ENCODE measurements at places on chromosomes 11 and 22.

DNA sequence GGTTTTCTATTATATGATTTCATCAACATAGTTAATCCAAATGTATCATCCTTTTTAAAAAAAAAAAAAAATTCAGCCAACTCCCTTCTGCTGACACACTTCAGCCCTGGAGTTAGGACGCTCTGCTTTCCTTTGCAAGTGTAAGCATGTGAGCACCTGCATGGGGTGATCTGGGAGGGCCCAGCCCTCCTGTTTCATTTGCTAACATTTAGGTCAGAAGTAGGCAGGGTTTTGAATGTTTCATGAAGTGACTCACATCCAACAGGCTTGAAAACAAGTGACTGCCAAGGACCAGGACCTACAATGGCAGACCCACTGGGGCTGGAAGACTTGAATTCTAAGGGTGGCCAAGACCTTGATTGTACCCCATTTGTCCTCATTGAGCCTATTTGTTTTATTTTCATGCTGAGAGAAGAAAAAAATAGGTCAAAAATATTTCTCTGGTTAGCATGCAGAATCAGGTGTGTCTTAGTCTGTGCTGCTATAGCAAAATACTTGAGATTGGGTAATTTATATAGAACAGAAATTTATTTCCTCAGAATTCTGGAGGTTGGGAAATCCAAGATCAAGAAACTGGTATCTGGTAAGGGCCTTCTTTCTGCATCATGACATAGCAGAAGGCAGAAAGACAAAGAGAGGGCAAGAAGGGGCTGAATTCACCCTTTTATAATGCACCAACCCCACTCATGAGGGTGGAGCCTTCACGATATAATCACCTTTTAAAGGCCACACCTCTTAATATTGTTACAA is 137.6 kb downstream of the CD44 start:
- DNase-seq: no peak

- no peak for DNase-seq
Observed at GRCh38 chr11:133940034-133940433, 16.7 kb downstream of the IGSF9B start.

DNA sequence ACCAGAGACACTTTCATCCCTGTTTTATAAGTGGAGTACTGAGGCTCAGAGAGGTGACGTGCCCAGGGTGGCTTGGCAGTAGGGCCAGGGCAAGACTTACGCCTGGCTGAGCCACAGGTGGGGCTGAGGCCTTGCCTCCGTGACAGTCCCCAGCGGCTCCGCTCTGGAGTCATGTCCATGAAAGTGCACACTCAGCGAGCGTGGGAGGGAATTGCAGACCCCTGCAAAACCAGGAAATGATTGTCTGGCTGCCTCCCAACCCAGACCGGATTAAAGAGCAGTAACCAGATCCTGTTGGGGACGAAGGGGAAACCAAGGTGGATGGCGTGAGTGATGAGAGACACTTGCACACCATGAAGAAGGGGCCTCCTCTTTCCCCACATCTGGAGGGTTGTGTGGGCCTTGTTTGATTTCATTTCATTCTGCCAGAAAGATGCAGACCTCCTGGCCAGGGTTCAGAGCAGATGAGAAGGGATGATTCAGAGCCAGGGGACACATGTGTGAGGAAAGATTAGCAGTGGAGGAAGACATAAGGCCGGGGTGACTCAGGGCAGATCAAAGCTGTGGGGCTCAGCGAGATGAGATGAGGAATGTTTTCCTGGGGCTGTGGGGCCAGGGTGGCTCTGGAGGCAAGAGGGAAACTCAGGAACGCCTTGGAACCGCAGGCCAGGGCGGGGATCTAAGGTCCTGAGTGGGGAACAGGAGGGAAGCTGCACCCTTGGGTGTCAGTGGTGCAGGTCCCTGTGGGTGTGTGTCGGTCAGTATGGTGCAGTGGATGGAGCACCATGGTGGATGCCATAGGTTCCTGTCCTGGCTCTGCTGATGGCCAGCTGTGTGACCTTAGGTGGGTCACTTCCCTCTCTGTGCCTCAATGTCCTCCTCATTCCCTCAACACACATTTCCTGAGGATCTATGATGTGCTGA is 29.9 kb upstream of the LRRC32 start:
- peak; percentile 98 for DNase-seq

DNA sequence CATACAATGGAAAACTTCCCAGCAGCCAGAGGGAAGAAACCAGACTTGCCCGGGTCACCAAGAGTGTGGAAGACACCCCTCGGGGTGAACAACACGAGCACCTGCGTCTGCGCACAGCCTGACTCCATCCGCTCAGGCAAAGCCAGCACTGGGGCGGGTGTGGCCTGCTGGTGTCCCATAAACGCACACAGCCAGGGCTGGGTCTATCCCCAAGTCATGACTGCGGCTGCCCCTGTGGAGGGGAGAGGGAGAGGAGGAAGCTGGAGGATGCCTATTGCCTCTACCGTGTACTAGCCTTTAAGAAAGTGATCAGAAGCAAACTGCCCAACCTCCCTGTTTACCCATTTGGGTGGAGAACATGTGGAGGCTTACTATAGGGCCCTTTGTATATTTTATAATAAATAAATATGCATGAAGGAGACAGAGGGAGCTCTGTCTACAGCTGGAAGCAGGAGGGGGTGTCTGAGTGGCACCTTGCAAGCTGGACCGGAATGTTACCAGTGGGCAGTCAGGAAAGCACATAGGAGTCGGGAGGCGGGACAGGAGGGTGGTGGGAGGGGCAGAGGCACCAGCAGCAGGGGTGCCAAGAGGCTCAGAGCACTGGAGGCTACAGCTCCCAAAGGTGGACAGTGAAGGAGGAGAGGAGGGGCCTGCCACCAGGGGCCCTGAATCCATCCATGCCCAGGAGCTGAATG is 79.6 kb downstream of the PHF21B start:
- DNase-seq: no peak

DNA sequence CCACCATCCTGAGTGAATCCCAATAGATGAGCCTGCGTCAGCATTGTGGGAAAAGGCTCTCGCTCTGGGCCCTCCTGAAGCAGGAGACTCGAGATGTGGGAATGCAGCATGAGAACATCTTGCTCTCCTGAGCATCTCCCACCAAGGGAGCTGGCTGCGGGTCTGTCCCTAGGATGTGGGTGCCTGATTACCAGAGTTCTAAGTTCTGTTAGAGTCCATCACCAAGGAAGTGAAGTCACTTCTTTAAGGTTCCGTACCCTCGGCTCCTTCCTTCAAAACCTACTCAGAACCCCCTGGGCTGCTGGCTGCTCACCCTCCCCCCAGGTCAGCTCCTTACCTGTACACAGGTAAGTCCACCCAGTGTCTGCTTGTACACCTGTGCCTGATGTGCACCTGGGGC is 100.5 kb upstream of the IGLL5 start:
- DNase-seq: no peak

- DNase-seq: no peak
Observed at GRCh38 chr11:40119661-40120060, 1339.8 kb downstream of the LRRC4C start.

DNA sequence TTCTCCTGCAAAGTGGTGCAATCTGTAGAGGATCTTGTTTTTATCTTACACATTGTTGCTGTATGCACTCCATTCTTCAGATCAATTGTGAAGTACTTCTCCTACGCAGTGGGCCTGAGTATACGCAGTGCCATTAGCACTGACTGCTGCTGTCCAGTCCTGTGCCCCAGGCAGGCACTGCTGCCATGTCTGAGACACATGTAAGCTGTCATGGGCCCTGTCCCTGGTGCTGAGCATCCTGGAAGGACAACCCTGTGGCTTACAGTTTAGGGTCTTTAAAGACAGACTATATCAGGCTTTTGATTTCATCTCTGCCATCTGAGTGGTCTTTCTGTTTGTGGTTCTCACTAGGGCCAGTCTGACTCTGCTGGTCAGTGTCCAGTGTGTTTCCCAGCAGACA is 44.8 kb upstream of the PTPN5 start:
- DNase-seq: no peak

DNA sequence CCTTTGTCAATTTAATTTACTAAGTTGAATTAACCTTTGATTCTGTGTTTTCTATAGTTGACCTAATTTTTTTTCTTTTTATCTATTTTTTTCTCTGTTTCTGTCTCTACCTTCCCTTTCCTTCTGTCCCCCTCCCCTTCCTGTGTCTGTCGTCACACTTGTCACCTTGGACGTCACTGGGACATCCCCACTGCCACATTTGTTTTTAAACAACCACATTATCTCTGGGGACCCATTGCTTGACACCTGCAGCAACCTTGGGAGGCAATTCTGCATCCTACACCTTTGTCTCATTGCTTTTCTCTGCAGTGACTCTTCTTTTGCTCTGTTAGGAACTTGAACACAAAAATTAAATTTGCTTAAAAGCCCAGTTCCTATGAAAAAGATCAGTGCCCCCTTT is 51.8 kb upstream of the TTC12 start:
- no peak for DNase-seq

DNA sequence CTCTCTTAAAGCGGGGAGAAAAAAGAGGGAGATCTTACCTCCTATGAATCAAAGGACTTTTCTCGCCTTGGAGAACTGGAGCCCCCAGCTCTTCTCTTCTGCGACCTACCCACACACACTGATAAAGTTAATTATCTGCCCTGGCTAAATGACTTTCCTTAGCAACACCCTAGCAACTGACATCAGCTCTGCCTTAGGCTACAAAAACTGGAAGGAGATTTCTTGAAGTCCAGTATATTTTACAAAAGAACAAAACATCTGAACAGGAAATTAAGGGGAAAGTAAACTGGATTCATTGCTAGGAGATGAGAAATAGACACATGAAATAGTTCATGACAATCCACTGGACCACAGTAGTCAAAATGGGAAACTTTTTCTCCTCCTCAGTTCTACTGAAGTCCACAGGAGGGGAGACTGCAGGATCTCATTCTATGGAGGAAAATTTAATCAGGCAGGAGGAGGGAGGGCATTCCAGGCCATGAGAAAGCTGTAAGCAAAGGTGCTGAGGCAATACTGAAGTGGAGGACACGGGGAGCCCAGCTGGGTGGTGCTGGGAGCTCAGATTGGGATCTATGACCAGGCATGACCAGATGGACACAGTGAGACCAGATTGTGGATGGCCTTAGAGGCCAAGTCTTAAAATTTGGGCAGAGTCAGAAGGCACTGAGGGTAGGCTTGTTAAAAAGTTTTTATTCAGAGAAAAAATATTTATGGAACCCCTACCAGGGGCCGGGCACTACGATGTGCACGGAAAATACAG is 3.7 kb upstream of the SPON1 start:
- no peak for DNase-seq

DNA sequence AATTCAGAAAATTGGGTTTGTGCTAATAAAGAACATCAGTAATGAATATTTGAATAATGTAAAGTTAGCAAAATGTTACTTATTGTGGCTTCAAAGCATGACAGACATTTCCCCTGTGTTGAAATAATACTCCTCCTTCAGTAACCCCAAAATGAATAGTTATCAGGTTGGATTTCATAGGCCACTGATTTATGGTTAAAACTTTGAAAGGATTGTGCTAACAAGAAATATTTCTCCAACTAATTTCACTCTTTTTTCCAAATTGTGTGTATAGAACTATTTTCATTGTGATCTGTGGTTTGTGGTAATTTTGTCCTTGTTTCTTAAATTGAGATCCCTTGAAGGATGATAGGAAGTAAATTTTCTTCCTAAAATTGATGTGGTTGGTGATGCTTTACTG is 7.9 kb downstream of the DDX10 start:
- DNase-seq: peak; percentile 84

DNA sequence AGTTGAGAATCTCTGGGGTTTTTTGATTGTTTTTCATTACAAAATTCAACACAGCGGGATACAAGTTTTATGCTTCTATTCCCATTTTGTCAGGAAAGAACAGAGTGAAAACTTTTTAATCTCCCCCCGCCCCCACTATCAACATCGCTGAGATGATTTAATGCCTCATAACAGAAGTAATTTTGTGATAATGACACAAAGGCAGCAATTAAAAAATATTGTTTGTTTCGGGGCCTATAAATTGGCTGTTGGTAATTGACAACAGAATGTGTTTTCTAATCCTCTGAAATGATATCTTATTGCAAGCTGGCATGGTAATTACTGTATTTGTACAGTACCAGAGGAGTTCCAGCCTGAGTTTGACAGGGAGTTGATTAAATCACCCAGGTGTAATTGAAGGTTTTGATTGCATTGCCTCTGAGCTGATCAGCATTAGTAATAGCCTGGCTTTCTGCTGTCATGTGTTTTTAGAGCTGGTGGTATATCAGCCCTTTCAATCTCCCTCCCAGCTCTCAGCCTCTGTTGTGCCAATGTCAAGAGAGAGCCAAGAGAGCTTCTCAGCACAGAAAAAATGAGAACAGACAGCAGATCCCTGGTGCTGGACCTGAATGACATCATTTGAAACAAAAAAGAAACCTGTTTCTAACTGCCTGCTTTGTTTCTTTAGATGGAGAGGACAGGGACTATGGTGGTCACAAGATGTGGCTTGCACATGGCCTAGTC is 265.1 kb downstream of the FAM76B start:
- DNase-seq: no peak

DNA sequence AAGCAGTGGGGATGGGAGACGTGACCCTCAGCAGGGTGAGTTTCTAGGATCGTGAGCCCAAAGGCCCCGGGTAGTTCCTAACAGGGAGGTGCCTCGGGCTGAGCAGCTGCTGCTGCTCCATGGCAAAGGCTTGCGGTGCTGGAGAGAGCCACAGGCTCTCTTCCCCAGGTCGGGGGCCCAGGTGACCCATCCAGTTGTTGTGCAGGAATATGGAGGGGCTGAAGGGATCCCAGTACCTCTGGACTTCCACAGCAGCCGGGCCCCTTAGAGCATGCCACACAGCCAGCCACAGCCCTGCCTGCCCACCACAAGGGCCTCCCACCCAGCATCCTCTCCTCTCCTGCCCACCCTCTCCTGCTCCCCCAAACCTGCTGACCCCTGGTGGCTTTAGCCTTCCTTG is 49.3 kb downstream of the BUD13 start:
- DNase-seq: no peak

GRCh38 chr11:123298488-123299447 is 103.7 kb upstream of the CLMP start:
- DNase-seq: no peak

DNA sequence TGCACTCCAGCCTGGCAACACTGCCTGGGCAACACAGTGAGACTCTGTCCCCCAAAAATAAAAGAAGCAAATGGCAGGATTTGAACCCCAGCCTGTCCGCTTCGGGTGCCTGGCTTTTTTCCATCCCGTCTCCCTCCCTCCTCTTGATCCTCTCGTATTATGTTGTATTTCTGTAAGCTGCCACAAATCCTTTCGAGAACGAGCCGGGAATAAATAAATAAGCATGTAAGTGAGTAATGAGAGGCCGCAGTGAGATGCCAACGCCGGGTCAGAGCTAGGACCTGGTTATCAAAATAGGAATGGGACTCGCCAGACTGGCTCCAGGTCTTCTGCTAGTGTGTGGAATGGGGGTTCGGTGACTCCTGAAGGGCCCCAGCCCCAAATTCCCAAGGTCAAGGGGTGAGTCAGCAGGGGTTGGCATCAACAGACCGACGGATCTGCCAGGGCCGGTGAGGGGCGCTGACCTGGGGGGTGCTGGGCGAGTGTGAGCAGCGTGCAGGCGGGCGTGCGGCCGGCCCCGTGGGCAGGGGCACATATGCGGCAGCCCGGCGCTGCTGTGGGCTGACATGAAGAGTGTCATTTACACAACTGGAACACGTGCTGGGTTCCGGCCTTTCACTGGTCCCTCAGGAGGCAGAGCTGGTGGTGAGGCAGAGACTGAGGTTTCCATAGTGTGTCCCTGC is 47.8 kb downstream of the FLRT1 start:
- no peak for DNase-seq

Data from fibroblast of skin of abdomen (primary cell).